ENCODE measurements at places on chromosomes 12 and 14.
A peak's percentile ranks its signal among the peaks of the same experiment; 100 is the strongest.

DNA sequence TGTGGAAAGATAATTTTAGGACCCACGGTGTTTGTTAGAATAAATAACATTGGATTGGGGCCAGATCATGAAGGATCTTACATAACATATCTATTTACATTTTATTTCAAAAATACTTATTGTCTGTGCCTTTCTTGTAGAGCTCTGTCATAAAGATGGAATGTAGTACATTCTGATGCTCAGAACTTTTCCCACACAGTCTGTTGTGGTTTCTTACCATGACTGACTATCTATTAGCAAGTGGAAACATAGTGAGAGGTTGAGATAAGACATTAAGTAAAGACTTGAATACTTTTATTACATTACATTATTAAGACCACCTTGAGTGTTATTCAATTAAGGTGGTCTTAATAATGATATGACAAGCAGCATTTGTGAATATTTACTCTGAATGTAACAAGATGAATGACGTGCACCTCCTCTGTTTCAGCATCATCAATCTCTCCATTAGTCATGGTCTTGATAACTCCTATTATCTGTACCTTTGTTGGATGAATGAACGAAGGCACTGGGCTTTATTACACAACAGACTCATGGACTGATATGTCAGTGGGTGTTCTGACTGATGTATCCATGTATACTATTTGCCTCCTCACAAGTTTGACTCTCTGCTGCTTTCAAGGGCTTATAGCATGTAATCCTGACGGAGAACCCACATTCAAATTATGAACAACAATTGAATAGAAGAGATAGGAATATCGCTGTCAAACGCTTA, 883.0 kb upstream of the FLRT2 start:
- DNase-seq: no peak

GRCh38 chr12:123075646-123076171, 75.2 kb downstream of the PITPNM2 start:
- peak; percentile 62 for DNase-seq

DNA sequence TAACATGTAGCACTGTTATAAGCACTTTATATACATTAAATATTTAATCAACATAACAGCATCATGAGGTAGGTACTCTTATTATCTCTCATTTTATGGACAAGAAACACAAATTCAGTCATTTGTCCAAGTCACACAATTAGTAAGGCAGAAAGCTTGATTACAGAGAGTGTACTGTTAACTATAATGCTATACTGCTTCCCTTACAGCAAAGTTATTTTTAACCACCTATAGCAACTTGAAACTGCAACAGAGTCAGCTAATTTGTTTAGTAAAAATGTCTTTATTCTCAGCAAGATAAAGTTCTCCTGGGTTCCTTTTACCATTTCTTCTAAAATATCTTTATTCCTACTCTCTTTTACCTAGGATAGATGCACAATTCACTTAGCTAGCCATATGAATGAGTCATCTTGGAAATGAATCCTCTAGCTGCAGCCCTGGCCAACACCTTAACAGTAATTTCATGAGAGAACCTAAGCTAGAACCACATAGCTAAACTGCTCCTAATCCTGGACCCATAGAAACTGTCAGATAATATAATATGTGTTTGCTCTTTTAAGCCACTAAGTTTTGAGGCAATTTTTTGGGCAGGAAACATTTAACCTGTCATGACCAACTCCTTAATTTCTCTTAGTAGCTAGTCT, 90.2 kb upstream of the HECTD1 start:
- DNase-seq: no peak

DNA sequence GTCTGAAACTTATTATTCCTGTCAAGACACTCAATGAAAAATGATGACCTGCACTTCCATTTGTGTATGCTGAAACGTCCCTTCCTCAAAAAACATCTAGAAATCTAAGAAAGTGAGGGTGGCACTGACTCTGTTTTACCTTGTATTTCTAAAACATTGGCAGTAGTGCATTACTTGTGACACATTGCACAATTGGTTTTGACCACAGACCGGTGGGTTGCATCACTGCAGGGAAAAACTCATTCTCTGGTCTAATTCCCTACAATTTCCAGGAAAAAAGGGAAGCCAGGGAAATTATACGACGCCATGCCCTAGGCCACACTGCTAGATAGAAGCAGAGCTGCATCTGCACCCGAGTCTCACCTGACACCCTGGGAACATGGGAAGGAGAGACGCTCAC, 156.7 kb downstream of the NTF3 start:
- no peak for DNase-seq

DNA sequence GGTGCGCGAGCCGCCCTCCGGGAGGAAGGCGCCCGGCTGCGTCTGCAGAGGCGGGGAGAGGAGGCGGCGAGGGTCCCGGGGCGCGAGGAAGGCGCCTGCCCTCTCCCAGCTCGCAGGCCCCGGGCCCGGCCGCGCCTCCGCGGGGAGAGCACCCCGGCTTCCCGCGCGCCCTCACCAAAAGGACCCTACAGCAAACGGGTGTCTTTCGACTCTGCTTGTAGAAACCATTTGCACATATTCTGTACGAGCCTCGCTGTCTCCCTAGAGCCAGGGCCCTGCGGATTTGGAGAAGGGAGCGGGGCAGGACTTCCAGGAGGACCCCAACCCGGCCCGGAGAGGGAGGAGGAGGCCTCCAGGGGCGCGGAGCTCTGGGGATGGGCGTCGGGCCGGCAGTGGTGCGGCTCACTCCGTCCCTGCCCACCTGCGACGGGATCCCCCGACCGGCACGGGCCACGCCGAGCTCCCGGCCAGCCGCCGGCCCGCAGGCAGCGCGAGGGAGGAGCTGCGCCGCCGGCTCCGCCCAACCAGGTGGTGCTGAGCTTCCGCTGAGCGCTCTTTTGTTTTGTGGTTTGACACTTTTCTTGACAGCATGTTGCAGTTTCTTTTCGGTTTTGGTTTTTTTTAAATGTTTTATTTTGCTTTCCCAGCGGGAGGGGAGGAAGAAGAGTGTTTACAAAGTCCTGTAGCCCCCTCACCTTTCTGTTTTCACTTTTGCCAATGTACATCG, 103.3 kb upstream of the FKBP4 start:
- DNase-seq: peak; percentile 34

DNA sequence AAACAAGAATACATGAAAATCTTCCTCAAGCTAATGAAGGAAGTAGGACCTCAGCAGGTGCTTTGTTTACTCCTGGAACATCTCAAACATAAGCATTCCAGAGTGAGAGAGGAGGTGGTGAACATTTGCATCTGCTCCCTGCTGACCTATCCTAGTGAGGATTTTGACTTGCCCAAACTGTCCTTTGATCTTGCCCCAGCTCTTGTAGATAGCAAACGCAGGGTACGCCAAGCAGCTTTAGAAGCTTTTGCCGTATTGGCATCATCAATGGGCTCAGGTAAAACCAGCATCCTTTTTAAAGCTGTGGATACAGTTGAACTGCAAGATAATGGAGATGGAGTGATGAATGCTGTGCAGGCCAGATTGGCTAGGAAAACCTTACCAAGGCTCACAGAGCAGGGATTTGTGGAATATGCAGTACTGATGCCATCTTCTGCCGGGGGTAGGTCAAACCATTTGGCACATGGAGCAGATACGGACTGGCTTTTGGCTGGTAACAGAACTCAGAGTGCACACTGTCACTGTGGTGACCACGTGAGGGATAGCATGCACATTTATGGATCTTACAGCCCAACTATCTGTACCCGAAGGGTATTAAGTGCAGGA, 1.9 kb downstream of the TOGARAM1 start:
- DNase-seq: no peak

GRCh38 chr12:67471810-67472209, 176.7 kb upstream of the DYRK2 start:
- DNase-seq: no peak

Data from stimulated activated CD4-positive, alpha-beta T cell treated with anti-CD3 and anti-CD28 coated beads, Interleukin-4, amount 100 ng/mL, for 4 hours (primary cell).